CD4-positive, alpha-beta T cell treated with Interleukin-1 beta for 1 hour (primary cell): ENCODE measurements at places on chromosomes 2 and 18.

DNA sequence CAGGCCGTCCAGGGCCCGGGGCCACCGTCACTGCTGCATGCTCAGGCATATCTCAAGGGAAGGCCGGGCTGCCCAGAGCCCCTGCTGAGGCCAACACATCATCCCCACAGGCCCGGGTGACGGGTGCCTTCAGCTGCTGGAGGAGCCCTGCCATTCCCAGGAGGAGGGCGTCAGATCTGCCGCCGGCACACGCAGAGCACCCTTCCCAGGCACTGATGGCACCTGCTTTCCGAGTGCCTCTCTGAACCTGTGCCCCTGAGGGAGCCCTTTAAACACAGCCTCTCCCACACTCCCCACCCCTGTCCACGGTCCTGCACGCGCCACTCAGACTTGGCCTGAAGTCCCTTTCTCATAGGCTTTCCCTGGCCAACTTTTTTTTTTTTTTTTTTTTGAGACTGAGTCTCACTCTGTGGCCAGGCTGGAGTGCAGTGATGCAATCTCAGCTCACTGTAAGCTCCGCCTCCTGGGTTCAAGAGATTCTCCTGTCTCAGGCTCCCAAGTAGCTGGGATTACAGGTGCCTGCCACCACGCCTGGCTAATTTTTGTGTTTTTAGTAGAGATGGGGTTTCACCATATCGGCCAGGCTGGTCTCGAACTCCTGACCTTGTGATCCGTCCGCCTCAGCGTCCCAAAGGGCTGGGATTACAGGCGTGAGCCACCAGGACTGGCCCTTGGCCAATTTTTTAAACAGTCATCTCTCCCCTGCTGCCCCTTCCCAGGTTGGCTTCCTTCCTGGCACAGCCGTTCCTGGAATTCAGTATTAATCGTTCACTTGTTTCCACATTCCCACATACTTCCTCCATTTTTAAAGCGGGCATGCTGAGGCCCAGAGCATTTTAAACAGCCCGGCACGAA, 211.7 kb downstream of the NDUFA10 start:
- DNase-seq, result no peak

DNA sequence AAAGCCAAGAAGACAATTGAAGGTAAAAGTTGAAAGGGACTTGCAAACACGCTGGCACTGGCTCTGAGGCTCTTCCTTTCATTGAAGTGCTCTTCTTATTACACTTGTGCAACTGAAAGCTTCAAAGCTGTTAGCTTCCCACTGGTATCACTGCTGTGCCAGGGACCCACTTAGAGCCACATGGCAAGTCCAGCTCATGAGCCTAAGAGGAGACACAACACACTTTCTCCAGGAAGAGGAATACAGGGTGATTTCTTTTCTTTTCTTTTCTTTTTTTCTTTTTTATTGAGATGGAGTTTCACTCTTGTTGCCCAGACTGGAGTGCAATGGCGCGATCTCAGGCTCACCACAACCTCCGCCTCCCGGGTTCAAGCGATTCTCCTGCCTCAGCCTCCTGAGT, 218.2 kb downstream of the ATAD2B start:
- no peak for DNase-seq

DNA sequence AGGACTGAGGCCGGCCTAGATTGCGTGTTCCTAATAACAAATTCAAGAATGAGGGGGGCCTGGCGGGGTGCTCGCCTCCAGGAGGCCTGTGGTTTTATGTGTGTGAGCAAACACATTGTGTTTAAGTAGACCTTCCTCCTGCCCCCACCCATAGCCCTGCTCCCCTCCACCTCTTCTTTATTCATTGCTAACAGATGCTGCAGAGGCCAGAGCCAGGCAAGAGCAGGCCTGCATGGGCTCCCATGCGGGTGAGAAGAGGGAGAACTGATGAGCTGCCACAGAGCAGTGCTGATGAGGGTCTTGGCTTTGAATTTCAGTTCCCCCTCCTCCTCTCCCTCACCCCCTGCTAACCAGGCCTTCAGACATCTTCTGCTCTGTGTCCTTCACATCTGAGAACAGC, 154.6 kb downstream of the OSR1 start:
- DNase-seq, result no peak

DNA sequence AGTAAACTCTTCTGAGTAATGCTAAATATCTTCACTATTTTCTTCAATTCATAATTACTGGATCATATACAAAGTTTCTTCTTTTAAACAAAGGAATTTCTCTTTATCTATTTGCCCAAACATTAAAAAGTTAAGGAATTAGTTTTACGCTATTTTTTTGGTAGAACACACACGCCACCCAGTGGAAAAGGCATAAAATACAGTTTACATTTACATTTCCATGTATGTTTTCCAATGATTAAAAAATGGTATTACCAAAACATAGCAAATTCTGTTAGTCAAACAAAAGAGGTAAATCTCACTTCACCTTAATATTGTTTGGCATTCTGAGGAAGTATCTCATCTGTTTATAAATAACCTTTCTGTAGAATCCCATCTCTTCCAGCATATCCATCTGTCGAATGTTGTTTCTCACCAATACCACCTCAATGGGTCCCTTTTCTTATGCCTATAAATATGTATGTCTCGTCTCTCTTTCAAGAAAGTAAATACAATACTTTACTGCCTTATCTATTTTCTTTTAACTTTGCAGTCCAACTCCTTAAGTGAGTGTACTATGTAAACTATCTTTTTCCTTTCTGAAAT, 7.2 kb downstream of the BOLL start:
- peak; percentile 48 for DNase-seq

- DNase-seq, result no peak
Measured at GRCh38 chr18:48293954-48294898, 115.0 kb downstream of the ZBTB7C start.

DNA sequence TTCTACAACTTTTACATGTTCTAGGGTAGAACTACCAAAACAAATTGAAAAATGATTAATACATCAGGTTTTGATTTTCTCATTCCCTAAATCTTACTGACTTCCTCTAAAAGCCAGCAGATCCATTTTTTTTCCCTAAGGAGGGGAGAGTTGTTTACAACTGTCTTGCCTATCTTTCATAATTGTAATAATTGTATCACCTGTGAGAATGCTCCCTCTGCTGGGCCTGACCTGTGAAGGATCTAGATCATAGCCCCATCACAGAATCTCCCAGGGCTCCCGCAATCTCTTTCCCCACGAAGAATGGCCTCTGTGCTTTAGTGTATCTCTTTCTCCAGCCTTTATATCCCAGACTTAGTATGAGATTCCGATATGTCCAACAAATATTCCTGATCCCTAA, 9.1 kb downstream of the LOXL3 start:
- no peak for DNase-seq

DNA sequence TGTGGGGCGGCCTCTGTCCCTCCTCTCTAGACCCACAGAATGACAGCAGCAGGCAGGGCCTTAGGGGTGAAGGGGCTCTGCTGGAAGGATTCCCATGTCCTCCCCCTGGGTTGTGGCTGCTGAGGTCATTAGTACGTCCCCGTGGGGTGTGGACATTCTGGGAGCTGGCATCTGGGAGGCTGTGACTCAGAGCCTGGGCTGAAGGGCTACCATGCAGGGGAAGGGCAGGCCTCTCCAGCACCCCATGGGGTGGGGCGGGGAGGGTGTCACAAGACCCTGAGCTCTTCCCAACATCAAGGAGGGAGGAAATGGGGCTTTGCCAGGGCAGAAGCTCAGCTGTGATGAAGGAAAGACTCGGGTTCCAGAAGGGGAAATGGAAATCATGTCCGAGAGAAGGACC, 105.8 kb upstream of the SMAD2 start:
- DNase-seq, result no peak

- DNase-seq, result no peak
Measured at GRCh38 chr2:202592566-202592965, 42.2 kb upstream of the FAM117B start.

- no peak for DNase-seq
Measured at GRCh38 chr2:207472343-207473048, 57.3 kb upstream of the CREB1 start.

- DNase-seq, result no peak
Measured at GRCh38 chr2:60320724-60321123, 232.7 kb downstream of the BCL11A start.

DNA sequence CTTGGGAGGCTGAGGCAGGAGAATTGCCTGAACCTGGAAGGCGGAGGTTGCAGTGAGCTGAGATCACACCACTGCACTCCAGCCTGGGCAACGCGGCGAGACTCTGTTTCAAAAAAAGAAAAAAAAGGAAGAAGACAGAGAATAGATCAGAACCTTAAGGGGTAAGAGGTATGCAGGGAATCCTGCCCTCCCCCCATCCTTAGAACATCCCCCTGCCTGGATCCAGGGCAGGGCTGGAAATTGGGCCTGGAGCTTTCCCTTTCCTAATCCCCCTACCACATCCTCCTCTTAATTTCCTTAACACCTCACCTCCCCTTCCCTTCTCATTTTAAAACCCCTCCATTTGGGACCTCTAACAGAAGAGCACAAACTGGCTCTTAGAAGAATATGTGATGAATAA, 56.5 kb downstream of the RNU4ATAC start:
- DNase-seq, result no peak

GRCh38 chr2:11129598-11130449, 25.4 kb upstream of the SLC66A3 start:
- peak; percentile 85 for DNase-seq

DNA sequence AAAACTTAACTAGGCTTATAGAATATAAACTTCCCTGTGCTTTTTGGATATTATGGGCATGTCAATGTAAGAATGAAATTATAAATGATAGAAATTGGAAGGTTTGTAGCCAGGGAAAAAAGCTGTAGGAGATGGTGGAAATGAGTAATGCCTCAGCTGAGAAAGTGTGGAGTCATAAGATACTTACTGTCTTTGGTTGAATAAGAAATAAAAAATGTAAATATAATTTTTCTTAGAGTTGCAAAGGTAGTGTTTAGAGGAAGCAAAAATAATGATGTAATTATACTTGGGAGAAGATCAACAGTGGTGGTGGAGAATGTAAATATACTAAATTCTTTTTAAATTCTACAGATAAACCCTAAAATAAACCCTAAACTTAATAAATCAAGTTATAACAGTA, 26.2 kb upstream of the RND3 start:
- no peak for DNase-seq

DNA sequence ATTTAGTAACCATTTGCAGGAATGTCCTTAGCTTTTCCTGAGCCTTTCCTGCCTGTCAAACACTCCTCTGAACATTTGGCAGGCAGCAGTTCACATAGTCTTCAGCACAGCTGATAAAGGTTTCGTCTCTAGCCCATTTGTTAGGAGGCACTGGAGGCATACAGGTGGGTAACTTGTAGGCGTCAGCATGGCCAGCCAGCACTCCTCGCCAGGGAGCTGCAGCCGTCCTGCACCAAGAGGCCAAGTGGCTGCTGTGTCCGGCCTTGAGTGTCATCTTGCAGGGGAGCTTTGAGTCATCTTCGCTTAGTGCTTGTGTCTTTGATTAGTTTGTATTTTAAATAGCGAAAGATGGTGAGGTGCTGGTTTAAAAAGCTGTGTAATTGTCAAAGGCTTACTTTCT, 120.3 kb upstream of the NFATC1 start:
- DNase-seq, result no peak

- peak; percentile 20 for DNase-seq
Measured at GRCh38 chr2:169768262-169768995, 30.2 kb upstream of the SSB start.

- DNase-seq, result peak; percentile 59
Measured at GRCh38 chr2:203718087-203718486, 11.6 kb downstream of the CD28 start.

- no peak for DNase-seq
Measured at GRCh38 chr18:69326094-69326493, 74.6 kb upstream of the DOK6 start.

GRCh38 chr2:119134775-119135174, 23.8 kb downstream of the C1QL2 start:
- no peak for DNase-seq

DNA sequence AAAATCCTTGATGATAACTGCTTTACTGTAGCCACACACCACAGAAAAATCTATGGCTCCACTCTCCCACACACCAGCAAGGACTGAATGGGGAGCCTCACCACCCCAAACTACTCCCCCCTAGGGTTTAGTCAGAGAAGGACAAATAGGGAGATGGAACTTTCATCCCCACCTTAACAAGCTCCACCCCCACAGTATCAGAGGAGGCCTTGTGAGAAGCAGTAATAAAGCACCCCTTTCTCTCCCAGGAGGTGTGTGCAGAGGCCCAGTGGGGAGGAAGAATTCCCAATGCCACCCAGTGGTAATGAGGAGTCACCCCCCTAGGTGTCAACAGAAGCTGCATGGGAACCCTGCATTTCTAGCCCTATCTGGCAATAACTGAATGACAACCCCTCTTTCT, 224.9 kb downstream of the TNS1 start:
- DNase-seq, result no peak

- no peak for DNase-seq
Measured at GRCh38 chr2:175834477-175834876, 167.6 kb downstream of the LNPK start.

- no peak for DNase-seq
Measured at GRCh38 chr2:184581391-184581790, 16.9 kb upstream of the ZNF804A start.

- DNase-seq, result peak; percentile 22
Measured at GRCh38 chr2:198106621-198107385, 302.4 kb downstream of the PLCL1 start.

- no peak for DNase-seq
Measured at GRCh38 chr2:133888107-133888506, 319.8 kb upstream of the NCKAP5 start.

DNA sequence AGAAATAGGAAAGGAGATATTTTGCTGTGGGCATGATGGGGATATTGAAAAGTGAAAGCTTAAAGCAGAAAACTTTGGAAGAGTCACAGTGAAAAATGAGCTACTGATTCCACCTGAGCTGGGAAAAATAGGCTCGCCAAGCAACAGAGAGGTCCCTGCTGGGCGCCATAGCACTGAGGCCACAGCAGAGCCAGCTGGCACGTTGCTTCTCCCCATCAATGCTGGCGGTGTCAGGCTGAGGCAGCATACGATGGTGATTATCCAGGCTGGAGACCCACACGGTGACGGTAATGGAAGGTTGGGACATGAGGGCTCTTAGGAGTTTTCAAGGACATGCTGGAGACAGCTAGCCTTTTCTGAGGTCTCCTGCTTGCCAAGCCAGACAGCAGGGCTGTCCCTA, 25.8 kb upstream of the DTNB start:
- DNase-seq, result no peak

- DNase-seq, result no peak
Measured at GRCh38 chr2:147327613-147328012, 517.2 kb upstream of the ACVR2A start.

DNA sequence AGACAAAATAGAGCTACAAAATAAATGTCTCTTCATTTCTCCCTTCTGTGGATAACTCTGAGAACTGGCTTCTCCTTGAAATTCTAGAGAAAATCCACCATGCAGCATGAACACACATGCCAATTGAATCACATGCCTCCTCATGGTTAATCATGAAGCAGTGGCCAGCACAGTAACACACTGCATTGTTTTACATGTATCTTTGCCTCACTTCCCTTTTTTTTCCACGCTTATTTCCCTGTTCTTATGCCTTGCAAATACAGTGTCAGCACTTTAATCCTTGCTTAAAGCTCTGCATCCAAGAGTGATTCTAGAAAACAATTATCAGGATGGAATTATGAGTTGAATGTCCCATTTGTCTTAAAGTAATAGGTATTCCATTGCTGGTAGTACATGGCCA, 50.3 kb upstream of the ZBTB7C start:
- DNase-seq, result no peak

- no peak for DNase-seq
Measured at GRCh38 chr2:17599617-17600016, 59.1 kb downstream of the VSNL1 start.
